ENCODE measurements at places on chromosomes 12 and 14.

DNA sequence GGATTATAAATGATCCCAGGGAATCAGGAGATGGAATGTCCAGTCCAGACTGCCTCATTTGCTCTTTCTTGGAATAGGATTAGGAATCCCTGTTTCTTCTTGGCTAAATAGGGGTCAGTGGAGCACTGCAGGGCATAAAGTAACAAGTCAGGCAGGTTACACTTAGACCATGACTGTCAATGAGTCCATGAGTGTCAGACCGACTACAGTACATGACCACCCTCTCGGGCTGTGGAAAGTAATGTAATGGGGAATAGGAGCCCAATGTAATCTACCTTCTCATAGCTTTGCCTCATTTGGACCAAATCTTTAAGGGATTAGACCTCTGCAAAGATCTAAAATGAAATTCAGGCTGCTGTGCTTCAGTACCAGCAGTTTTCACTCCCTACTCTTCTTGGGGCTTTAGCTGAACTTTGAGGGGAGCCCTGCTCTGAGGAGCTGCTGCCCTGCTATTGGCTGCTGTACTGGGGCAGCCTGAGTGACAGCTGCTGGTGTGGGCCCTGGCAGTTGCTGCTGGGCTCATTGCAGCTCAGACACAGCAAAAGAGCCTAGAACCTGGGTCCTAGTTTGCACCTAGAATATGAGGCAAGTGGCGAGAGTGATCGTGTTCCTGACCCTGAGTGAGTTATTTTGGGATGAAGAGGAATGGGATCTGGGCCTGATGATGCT is 62.2 kb upstream of the OR4E1 start:
- DNase-seq, result no peak

DNA sequence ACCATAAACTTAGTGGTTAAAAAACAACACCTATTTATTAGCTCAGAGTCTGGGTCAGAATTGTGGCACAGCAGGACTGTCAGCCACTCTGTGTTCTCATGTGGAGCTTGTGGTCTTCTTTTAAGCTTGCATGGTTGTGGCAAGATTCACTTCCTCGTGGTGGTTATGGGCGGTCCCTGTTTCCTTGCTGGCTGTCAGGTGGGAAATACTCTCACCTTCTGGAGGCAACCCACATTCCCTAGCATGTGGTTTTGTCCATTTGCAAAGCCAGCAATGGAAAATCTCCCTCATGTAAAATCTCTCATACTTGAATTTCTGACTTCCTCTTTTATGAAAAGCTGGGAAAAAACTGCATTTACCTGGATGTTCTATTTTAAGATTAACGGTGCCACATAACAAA is 229.8 kb downstream of the ALX1 start:
- DNase-seq, result no peak

GRCh38 chr14:90608929-90609341 is 207.3 kb downstream of the TTC7B start:
- DNase-seq, result no peak

GRCh38 chr14:105473677-105474482 is 741 bp upstream of the CRIP2 start:
- DNase-seq, result peak; percentile 97

- DNase-seq, result no peak
These were observed 55.4 kb downstream of the FBXO33 start for GRCh38 chr14:39376667-39377403.
